ENCODE measurements at places on chromosomes 6 and 20.
A peak's percentile ranks its signal among the peaks of the same experiment; 100 is the strongest.

DNA sequence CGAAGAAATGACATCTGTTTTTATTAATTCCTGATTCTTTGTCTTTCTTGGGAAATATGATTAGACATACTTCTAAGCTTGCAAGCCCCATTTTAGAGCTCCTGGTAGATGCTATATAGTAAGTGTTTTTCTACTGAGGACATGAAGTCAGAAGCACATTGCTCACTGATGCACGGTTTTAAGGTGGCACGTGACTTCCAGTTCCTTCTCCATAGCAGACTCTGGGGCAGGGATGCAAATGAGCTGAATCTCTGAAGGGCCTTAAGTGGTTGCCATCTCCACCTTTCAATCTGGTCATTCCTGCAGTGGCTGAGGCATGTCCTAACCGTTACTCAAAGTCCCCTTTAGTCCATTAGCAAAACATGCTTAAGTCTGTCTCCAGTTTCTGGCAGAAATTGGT lies 421.2 kb upstream of the HTR1E start:
- no peak for DNase-seq

DNA sequence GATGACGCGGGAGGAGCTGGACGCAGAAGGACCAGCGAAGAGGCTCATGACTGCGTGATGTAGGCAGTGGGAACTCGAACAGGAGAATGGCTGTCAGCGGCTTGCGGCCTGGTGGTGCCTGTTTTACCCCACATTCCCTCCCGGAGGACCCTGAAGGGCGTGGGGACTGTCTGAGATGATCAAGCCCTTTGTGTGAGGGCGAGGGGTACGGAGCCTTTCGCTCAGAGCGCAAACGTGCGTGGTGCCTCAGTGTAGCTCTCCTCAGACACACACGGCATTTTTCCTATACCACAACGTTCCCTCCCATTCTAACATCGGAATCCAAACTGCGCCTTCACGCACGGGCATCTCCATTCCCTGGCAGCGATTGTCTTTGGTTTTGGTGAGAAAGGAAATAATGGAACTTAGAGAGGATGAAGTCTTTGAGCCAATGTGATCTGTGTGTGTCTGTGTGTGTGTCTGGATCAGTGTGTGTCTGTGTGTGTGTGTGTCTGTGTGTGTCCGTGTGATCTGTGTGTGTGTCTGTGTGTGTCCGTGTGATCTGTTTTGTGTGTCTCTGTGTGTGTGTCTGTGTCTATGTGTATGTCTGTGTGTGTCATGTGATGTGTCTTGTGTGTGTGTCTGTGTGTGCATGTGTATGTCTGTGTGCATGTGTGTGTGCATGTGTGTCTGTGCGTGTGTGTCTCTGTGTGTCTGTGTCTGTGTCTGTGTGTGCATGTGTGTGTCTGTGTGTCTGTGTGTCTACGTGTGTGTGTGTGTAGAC lies 5.3 kb downstream of the PTK6 start:
- DNase-seq: no peak

DNA sequence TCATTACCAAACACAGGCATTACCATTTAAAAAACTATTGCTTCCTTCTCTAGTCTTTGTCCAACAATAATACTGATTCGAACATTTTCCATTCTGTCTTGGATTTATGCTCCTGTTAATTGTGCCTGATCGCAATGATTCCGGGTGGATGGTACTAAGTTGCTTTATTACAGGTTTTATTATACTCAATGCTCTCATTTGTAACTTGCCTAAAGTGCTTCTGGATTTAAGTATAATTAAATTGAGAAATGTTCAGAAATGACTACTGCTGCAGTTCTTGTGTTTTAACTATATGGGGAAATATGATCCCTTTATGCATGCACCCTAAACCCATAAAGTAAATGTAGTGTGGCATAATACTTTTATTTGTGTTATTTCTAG lies 7.2 kb downstream of the TFAP2A start:
- DNase-seq: no peak

GRCh38 chr6:156826290-156826955 lies 49.2 kb downstream of the ARID1B start:
- DNase-seq: no peak

DNA sequence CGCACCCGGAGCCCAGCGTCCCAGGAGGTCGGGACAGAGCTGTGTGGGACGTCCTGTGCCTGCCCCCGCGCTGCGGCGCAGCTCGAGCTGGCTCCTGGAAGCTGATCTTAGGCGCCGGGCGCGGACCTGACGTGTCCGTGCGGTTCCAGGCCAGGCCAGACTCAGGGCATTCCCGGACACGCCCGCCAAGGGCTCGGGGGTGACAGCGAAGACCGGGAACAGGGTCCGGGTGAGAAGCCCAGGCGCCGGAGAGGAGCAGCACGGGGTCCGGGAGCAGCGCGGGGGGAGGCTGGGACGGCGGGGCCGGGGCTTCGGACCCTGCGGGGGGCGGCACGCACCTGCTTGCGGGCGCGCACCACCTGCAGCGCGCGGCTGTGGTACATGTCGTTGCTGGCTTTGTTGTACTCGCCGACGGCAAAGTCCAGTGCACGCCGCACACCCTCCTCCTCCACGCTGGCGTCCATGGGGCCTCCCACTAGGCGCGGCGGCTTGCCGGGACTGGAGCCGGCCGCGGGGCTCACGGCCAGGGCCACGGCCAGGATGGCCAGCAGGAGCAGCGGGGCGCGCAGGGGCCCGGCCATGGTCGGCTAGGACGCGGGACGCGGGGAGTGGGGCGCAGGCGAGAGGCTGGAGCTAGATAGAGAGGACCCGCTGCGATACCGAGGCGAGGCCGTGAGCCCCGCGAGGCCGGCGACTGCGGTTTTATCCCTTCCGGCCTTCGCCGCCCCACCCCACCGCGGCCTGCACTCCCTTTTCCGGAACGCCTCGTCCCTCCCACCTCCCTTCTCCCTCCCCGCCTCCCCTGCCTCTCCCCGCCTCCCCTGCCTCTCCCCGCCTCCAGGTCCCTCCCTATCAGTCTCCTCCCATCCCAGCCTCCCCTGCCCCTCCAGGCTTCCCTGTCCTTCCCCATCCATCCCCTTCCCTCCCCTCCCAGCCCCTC lies at the start of gene CST3:
CST3 (minus strand) TSS at position 674 of the 940 bp plus-strand sequence; CDS start at position 581, 93 bp downstream.
- peak; percentile 98 for DNase-seq

DNA sequence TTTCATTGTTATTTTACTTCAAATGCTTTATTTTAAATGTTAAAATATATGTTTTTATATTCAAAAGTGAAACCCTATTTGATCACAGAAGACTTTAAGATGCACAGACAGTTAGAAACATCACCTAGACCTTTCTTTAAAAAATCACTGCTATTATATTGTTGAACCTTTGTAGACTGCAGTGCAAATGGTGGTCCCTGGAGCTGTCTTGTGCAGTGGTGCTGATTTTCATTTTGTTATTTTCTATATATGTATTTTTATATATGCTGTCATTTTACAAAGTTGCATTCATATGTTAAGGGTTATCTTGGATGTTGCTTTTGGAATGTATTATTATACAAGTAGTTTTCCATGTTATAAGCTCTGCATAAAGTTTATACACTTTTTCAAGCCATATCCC lies 18.7 kb upstream of the HLA-B start:
- DNase-seq: no peak

DNA sequence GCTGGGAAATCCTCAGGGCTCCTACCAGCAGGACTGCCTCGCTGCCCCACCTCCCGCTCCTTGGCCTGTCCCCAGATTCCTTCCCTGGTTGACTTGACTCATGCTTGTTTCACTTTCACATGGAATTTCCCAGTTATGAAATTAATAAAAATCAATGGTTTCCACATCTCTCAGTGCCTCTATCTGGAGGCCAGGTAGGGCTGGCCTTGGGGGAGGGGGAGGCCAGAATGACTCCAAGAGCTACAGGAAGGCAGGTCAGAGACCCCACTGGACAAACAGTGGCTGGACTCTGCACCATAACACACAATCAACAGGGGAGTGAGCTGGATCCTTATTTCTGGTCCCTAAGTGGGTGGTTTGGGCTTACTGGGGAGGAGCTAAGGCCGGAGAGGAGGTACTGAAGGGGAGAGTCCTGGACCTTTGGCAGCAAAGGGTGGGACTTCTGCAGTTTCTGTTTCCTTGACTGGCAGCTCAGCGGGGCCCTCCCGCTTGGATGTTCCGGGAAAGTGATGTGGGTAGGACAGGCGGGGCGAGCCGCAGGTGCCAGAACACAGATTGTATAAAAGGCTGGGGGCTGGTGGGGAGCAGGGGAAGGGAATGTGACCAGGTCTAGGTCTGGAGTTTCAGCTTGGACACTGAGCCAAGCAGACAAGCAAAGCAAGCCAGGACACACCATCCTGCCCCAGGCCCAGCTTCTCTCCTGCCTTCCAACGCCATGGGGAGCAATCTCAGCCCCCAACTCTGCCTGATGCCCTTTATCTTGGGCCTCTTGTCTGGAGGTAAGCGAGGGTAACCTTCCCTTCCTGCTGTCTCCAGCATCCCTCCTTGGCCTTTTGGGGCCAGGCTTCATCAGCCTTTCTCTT lies at the start of gene CFB:
CFB (plus strand) TSS at position 589 of the 863 bp plus-strand sequence; CDS start at position 716, 127 bp downstream.
- peak; percentile 25 for DNase-seq

DNA sequence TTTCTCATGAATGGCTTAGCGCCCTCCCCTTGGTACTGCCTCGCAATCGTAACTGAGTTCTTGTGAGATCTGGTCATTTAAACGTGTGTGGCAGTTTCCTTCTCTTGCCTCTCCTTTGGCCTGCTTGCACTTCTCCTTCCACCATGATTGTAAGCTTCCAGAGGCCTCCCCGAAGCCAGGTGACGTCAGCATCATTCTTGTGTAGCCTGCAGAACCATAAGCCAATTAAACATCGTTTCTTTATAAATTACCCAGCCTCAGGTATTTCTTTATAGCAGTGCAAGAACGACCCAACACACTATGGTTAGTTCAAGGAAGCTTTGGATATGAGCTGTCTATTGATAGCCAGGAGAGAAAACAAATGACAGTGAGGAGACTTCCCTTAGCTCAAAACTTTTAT lies 29.5 kb upstream of the ADTRP start:
- no peak for DNase-seq

DNA sequence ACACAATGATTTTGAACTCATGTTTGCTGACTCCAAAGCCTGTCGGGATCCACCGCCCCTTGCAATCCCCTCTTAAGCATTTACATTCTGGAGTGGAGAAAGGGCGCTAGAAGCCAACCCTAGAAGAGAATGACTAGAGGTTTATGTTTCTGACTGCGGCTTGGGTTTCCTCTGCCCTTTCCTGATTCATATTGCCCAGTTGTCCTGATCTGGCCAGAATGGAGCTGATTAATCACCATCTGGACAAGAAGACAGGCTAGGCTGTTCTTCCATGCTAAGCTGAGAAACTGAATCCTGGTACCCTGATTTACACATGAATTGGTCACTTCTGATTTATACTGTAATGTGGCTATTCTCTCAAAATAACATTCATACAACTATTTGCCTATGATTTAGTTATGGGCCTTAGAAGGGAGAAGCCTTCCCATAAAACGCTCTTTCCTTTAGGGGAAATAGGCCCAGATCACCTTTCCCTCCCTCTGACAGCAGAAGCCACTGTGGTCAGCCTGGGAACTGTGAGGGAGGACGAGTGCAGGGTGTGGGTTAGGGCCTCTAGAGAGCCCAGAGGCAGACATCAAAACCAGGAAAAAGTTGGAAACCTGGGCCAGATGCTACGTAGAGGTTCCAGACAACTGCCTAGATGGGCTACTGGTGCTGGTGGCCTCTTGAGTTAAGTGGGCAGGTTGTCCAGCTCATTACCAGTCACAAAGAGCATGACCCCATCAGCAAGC lies 199.2 kb upstream of the PRDM1 start:
- DNase-seq: no peak

- DNase-seq: no peak
Measured at GRCh38 chr6:10307476-10307875, 107.4 kb downstream of the TFAP2A start.

DNA sequence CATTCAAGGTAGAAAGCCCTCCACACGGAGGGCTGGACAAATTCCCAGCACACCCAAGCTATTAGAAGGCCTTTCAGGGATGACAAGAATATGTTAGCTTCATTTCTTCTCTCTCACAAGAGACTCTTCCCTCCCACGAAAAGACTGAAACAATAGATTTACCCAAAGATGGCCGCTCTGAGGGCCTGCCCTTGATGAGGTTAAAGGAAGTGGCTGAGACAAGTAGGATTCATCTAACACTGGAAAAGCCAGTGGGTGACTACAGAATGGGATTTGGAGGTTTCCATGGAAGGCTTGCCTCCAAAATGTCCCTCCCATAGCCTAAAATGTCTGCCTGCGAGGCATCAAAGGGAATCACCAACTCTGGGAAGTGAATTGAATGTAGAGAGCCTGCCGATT lies 277.6 kb downstream of the CLIC5 start:
- no peak for DNase-seq

DNA sequence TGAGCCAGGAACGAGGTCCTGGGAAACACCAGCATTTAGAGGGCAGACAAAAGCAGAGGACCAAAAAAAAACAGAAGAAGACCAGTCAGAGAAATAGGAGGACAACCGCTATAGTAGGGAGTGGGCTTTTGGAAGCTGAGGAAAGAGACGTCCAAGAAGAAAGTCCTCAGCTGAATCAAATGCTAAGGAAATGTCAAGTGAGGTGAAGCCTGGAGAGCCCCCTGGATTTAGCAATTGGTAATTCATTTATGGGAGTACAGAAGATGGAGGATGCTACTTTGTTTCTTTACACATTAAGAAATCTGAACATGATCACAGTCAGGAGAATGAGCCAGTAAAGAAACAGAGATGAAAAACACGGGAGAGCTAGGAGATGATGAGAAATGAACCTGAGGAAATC lies 41.1 kb downstream of the LRP11 start:
- DNase-seq: no peak

- DNase-seq: no peak
Measured at GRCh38 chr6:165573671-165574070, 89.4 kb downstream of the PDE10A start.

GRCh38 chr20:63397155-63397843 lies 36.1 kb upstream of the CHRNA4 start:
- DNase-seq: no peak

Measured in SW480 (cell line).